ENCODE measurements at places on chromosomes 3 and 15.

- no peak for DNase-seq
Observed at GRCh38 chr3:155164306-155164705, 84.2 kb downstream of the MME start.

DNA sequence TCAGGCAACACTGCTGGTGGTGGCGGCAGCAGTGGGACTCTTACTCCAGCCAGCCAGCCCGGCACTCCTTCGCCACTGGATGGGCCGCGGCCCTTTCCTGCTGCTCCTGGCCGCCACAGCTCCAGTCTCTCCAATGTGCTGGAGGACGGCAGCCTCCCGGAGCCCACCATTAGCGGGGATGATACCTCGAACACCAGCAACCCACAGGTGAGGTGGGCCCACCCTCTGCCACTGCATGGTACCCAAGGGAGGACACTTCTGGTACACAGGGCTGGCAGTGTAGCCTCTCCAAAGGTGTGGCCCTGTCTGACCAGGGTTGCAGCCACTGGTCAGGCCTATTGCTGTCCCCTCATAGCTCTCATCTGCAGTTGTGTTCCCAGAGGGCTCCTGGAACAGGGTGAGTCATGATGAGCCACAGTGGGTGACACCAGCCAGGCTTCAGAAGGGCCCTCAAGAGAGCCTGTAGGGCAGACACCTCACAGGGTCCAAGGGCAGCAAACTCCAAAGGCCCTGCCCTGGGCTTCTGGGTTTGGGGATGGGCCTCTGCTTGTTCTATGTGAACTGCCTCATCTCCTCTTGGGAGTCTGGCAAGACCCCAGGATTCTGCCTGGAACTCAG lies 20.8 kb downstream of the NBEAL2 start:
- DNase-seq, result no peak

GRCh38 chr15:64344651-64345294 lies 11.2 kb downstream of the CSNK1G1 start:
- no peak for DNase-seq

DNA sequence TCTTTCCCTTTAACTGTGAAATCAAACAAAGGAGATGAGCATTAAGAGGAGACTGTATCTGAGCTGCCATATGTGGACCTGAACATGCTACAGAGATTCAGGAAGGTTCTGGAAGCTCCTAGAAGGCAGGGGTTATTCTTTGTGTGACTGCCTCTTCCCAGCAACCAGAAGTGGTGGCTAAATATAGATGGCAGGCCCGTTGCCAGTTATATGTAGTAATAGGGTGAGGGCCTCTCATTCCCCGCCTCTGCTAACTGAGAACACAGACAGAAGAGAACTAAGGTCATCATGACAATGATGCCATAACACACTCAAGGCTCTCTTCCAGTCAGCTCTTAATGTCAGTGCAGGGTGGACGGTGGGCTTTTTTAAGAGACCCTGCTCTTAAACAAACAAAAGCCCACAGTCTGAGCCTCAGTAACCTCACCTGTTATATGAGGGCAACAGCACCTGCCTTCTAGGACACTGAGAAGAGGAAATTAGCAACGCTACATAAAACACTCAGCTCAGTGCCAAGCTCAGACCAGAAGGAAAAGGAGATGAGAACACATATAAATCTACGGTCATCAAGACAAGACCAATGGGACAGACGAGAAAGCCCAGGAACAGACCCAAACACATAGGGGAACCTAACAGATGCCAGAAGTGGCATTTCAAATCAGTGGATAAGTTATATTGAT lies 22.3 kb downstream of the CFAP92 start:
- DNase-seq, result peak; percentile 56

DNA sequence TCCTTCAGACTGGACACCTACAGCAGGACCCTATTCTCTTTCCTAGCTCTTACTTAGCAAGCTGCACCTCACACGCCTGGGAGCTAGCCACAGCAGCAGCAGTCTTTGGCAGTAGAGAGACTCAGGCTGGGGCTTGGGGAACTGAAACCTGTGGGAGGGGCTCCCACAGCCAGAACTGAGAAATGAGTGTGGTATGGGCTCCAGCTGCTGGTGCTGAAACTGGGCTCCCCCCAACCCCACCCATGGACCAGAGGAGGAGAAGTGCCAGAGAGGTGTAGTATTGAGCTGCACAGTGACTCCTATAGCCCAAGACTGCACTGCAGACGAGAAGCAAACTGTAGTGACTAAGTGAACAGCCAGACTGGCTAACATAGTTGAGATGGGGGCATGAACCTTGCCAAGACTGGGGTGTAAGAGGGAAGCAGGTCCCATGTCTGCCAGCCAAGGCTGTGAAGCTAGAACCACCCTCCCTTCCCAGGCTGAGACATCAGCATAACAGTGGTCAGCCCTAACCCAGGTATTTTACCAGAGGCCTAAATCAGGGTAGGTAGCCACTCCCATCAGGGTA lies 62.5 kb downstream of the MYO5A start:
- no peak for DNase-seq

- no peak for DNase-seq
Observed at GRCh38 chr3:18233987-18234716, 191.0 kb downstream of the SATB1 start.

DNA sequence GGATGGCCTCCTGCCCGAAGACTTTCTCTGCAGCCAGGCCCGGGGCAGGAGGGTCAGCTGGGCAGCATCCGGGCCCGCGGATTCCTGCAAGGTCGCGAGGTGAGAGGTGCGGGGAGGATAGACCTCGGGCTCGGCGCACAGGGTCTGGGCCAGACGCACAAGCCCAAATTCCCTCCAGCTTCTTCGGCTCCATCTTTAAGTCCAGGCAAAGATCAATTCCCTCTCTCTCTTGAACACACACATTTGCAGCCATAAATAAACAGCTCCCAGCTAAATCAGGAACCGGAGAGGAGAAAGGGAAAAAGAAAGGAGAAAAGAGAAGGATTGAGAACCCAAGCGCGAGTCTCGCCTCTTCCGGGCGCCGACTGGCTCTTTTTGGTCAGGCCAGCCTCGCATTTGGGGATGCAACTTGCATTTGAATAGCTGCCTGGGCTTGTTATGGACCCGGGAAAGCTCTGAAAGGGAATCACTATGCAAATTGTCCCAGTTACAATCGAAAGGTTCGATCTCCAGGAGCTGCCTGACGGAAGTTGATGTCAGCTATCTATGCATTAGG lies 14.5 kb upstream of the ONECUT1 start:
- no peak for DNase-seq

- no peak for DNase-seq
Observed at GRCh38 chr3:85007195-85008094, 48.7 kb downstream of the CADM2 start.

GRCh38 chr3:133038089-133038730 lies at the start of gene TMEM108:
Gene TMEM108, plus strand, starts transcription at chr3:133038391.
- DNase-seq, result peak; percentile 86

- DNase-seq, result no peak
Observed at GRCh38 chr3:41331041-41331440, 131.7 kb downstream of the CTNNB1 start.

- DNase-seq, result no peak
Observed at GRCh38 chr3:46538803-46539442, 27.2 kb downstream of the LRRC2 start.

DNA sequence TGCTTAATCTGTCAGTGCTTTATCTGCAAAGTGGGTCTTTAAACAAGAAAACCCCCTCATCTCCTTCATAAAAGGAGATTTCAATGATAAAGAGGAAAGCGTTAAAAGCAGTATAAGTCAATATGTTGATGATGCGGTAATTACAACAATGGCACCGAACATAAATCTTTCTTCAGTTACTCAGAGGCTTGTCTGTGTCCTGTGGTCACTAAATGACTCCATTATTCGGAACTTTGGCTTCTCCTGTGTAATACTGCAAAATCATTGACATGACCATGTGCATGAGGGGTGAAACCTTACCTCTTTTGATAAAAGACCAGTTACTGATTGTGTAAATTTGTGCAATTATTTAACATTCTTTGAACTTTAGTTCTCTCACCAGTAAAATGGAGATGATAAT lies 4.8 kb upstream of the USP3 start:
- no peak for DNase-seq

- DNase-seq, result no peak
Observed at GRCh38 chr3:50270422-50271224, 1.7 kb downstream of the SEMA3B start.

- DNase-seq, result no peak
Observed at GRCh38 chr3:173819368-173819767, 421.8 kb downstream of the NLGN1 start.

DNA sequence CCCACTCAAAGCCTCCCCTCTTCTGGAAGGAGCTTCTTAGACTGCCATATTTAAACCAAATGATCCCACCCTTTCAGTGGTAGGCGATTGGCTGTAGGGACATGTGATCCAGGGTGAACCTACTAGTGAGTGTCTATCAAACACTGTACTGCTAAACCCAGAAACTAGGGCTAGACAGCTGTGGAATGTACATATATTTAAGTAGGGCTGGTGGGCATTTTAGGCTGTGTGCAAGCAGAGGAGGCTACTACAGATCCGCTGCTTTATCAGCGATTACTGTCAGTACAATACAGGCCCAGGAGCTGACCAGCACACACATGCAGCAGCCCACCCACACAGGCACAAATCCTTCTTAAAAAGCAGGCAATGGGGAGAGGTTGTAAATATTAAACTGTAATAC lies 15.4 kb upstream of the LARP6 start:
- no peak for DNase-seq

GRCh38 chr3:190003681-190004123 lies 117.0 kb downstream of the P3H2 start:
- no peak for DNase-seq

DNA sequence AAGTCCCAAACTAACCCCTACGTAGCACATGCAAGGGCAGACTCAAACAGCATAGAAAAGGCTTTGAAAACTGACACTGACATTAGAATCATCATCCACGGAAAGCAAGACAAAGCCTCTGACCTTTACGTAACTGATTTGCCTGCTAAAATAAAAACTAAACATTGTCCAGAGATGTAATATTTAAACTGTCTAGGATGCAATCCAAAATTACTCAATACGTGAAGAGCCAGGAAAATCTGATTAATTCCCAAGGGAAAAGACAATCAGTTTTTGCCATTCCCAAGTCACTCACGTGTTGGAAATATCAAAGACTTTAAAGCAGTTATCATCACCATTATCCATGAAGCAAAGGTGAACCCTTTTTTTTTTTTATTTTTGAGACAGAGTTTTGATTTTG lies 13.3 kb upstream of the IQCF1 start:
- DNase-seq, result no peak

DNA sequence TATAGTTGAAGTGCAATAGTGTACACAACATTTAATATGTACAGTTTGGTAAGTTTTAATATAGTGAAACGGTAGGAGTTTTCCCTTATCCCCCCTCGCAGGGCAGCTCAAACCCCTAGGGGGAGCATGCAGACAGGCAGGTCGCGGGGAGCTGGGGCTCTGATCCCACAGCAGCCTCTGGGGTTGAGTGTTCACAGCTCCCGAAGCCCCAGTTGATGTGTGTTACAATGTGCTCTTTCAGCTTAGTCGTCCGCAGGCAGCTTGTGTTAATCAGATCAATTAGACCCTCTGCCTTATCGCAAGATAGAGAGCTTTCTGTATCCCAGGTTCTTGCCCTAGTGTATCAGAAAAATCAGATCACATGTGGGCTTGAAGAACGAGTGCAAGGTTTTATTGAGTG lies 143.1 kb upstream of the CHRNA7 start:
- no peak for DNase-seq
